ENCODE measurements at places on chromosomes 1 and 21. TPM values are rescaled to one million over a fixed set of nuclear protein-coding genes. Genes with fewer than 3 reads are reported as not detected.

The NT5C1A gene
- total RNA-seq, result not detected

The KIF26B gene
- total RNA-seq, result 63.3 TPM

The RNF207 gene
- 467 TPM for total RNA-seq

The ZBTB7B gene
- total RNA-seq, result 19.9 TPM

The TMEM200B gene
- total RNA-seq, result 28.3 TPM

The NBPF4 gene
- total RNA-seq, result not detected

The LRRIQ3 gene
- total RNA-seq, result 0.29 TPM

The TSTD1 gene
- total RNA-seq, result 60.3 TPM

The GJA8 gene
- total RNA-seq, result not detected

The RABGAP1L gene
- total RNA-seq, result 41.1 TPM

The RHBDL2 gene
- not detected for total RNA-seq

The ATP1A4 gene
- 0.33 TPM for total RNA-seq

The CYP4B1 gene
- total RNA-seq, result 0.27 TPM

The IVL gene
- 0.11 TPM for total RNA-seq

The ADAMTSL4 gene
- 18.0 TPM for total RNA-seq

The WDR77 gene
- total RNA-seq, result 32.6 TPM

The IL12RB2 gene
- 0.34 TPM for total RNA-seq
